ENCODE measurements at places on chromosomes 1 and 21.

- no peak for DNase-seq
Measured at GRCh38 chr1:109282497-109282951, 421 bp downstream of the PSRC1 start.

GRCh38 chr1:16138772-16139221 lies 17.1 kb downstream of the EPHA2 start:
- no peak for DNase-seq

DNA sequence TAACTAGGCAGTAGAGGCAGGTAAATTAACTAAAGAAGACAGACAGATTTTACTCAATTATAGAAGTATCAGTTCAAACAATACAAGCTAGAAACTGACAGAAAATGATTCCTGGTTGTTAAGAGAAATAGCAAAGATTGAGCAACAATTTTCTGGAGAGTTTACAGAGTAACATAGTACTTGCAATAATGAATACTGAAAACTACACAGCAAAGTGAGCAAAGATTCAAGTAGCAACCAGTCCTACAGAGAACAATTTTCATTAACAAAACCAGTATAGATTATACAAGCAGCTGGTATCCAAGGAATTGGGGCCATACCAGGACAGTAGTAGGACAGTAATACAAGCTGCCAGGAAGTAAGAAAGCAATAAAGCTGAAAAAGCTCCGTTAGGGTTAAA lies 37.6 kb downstream of the EYA3 start:
- DNase-seq: no peak

- DNase-seq: peak; percentile 88
Measured at GRCh38 chr21:26844258-26845065, 747 bp downstream of the ADAMTS1 start.

- DNase-seq: no peak
Measured at GRCh38 chr1:155195201-155196102, 12.2 kb downstream of the THBS3 start.

DNA sequence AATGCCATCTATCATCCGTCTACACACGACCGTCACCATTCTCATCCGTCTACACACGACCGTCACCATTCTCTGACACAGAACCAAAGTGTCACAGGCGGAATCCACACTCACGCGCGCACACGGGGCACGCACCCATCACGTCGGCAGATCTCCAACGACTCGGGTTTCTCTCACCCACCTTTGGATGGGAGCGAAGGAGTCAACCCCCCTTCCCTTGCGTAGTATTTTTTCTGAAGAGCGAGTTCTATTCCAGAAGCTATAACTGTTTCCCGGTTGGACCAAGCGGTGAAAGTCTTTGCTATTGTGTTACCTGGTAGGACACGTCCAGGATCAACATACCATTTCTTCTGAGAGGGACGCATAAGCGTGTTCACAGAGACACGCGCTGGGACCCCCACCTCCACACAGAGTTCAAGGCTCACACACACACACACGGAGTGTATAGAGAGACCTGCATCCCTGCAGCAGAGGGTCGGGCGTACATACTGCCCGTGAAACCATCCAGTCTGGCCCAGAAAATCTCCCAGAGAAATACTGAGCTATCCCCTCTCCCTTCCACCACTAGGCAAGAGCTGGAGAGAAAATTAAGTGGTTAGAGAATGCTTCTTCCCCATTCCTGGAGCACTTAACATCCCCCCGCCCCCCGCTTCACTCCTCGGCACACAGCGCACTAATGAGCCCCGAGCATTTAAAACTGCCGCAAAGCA lies 741 bp downstream of the DUSP10 start:
- DNase-seq: no peak

DNA sequence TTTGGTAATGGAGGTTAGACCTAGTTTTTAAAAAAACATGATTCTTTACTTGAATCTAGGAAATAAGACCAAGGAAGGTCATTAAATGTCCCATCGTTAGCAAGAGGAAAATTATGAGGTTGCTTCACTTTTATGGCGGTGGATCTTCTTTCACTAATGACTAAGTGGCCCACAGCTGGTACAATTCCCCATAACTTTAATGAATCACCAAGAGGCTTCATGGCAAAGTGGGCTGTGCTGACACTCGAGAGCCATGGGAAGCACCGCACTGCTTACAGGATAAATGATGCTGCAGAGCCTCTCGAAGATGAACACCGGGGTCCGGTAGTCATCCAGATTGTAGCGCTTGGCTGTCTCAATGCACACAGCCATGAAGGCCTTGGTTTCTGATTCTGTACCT lies 108.8 kb downstream of the UBR4 start:
- no peak for DNase-seq
